ENCODE measurements at places on chromosomes 1 and 21.

DNA sequence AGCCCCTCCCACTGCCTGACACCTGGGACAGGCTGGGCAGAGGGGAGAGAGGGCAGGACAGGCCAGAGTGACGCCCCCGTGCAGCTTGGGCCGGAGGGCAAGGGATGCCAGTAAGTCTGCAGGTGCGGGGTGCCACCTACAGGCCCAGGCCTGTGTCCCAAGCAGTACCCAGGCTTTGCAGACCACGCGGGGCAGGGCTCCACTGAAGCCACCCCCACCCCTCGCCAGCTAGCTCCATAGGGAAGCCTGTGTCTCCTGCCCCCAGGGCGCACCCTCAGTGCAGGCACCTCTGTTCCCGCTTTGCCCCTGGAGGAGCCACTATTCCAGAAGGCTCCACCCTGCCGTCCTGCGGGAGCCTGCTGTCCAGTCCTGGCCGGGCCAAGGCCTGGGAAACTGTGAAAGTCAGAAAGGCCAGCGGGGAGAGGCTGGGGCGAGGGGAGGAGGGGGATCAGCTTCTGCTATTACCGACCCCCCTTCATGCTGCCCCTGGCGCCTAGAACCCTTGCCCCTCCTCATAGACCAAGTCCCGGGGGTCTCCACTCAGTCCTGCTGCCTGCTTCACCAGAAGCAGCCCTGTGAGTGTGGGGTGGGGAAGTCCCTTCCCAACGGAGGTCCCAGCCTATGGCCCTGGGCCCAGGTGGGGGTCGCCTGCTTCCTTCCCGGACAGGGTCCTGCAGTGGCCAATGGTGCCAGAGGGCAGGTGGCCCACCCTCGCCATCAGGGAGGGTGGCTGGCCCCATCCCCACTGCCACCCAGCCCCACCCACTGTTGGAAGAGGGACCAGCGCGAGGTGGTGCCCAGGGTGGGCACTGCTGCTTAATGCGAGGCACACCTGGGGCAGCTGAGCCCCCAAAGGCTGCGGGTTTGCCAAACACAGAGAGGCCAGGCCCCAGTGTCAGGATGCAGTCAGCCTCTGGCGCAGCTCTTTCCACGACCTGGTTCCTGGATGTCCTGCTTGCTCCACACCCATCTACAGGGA, 54.4 kb downstream of the KCNAB2 start:
- DNase-seq, result no peak

DNA sequence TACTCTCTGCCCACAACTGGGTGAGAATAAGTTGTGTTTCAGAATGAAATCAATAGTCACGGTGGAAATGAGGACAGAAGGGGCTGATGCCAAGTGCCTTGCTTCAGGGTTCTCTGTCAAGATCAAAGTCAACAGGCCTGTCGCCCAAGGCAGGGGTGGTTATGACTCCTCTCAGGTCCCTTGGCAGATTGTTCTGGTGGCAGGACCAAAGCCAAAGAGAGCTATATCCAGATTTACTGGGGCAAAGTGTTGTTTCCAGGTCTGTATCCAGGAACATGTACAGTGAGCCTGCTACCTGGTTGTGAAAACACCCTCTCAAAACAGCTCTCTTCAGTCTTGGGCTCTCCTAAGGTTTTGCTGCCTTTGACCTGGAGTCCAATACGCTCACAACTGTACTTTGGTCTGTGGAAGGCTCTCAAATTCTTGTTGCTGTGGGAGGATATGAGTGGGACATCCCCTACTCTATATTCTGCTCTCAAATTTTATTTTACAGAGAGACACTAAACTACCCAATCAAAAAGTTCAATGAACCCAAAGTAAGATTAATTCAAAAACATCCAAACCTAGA, 175.1 kb upstream of the ETV3 start:
- DNase-seq, result no peak

- DNase-seq, result no peak
Observed at GRCh38 chr1:198696211-198696610, 57.4 kb downstream of the PTPRC start.

GRCh38 chr21:41953831-41954653, at the start of gene C2CD2:
Gene C2CD2 (minus strand): TSS chr21:41954018. CDS start chr21:41953648, 370 bp downstream.
- peak; percentile 42 for DNase-seq

DNA sequence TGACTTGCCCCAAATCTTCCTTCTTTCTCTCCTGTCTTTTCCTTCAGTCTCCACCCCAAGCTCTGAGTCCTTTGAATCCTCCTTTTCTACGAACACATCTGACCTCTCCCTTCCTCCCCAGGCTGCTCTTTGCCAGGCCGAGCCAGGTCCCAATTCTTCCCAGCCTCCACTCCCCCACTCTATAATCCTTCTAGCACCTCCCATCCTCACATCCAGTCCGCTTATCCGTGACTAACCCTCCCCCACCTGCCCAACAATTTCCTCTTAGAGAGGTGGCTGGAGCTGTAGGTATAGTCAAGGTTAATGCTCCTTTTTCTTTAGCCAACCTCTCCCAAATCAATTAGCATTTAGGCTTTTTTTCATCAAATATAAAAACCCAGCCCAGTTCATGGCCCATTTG, 9.5 kb upstream of the HPDL start:
- DNase-seq, result no peak

DNA sequence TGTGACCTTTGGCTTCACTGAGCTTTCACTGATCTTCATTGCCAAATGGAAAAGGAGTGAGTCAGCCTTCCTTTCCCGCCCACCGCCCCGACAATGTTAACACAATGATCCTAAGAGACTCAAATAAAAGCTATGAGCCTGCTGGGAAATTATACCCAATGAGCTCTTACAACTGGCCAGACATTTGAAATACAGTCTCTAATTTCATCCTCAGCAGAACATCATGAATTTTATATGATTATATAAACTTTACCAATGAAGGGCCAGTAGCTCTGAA, 252.5 kb downstream of the SIPA1L2 start:
- peak; percentile 25 for DNase-seq

- no peak for DNase-seq
Observed at GRCh38 chr21:37085726-37086125, 12.7 kb downstream of the TTC3 start.

DNA sequence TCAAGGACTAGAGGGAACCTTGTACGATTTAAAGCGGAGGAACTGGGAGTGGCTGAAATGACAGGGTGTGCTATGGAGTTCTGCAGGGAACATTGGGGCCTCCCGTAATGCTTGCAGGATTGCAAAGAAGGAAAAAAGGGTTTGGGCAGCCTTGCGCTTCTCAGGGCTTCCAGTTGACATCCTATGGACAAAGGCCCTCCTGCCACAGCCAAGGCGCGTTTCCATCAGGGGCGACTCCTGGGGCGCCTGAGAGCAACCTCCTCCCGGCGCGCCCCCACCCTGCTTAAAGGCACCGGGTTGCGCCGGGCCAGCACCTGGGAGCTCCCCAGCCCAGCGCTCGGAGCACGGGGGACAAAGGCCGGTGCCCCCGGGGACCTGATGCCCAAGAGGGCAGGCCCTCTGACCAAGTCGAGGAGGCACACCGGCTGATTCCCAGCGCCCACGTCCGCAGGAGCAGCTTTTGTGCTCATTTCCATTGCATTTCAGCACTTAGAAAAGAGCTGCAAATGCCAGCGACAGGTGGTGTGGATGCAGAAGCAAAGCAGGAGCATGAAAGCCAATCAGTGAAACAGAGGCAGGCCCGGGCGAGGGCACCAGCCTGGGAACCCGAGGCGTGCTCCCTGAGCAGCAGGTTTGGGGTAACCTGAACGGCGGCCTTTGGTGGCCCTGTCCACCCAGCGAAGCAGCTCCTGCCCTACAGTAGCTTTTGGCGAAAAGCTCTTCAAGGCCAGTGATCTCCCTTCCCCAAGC, 17.6 kb upstream of the RNF187 start:
- no peak for DNase-seq

- DNase-seq, result peak; percentile 58
Observed at GRCh38 chr21:34933609-34934335, 115.3 kb downstream of the RUNX1 start.

- no peak for DNase-seq
Observed at GRCh38 chr1:151002051-151002450, 4.7 kb downstream of the MINDY1 start.

- no peak for DNase-seq
Observed at GRCh38 chr21:42564561-42564971, 50.9 kb downstream of the SLC37A1 start.

- DNase-seq, result no peak
Observed at GRCh38 chr1:177561436-177561835, 390.7 kb downstream of the BRINP2 start.

GRCh38 chr1:101261623-101262022, 24.8 kb downstream of the S1PR1 start:
- no peak for DNase-seq

- no peak for DNase-seq
Observed at GRCh38 chr1:116391185-116391584, 18.1 kb downstream of the ATP1A1 start.

GRCh38 chr1:228224198-228225164, 16.6 kb downstream of the OBSCN start:
- no peak for DNase-seq

DNA sequence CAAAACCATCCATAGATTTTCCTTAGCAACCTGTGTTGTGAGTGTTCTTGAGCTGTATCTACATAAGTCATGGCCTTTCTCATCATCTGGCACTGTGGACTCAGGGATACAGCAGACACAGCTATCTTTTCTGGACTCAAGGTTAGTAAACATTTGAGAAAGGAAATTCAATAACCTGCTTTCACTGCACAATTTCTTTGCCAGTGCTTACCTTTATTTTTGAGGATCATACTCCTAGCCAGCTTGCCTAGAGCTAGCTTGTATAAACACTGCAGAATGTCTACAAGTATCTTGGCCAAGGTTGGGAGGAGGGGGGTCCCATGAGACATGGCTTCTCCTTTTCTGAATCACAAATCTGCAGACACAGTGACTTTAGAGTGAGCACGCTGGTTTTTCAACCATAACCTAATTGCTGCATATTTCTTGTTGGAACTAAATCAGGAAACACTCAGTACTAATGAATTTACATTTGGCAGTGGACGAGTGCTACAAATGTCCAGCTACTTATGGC, 27.2 kb downstream of the ADAMTS5 start:
- no peak for DNase-seq

- no peak for DNase-seq
Observed at GRCh38 chr1:156347331-156347730, 9.0 kb downstream of the TSACC start.

DNA sequence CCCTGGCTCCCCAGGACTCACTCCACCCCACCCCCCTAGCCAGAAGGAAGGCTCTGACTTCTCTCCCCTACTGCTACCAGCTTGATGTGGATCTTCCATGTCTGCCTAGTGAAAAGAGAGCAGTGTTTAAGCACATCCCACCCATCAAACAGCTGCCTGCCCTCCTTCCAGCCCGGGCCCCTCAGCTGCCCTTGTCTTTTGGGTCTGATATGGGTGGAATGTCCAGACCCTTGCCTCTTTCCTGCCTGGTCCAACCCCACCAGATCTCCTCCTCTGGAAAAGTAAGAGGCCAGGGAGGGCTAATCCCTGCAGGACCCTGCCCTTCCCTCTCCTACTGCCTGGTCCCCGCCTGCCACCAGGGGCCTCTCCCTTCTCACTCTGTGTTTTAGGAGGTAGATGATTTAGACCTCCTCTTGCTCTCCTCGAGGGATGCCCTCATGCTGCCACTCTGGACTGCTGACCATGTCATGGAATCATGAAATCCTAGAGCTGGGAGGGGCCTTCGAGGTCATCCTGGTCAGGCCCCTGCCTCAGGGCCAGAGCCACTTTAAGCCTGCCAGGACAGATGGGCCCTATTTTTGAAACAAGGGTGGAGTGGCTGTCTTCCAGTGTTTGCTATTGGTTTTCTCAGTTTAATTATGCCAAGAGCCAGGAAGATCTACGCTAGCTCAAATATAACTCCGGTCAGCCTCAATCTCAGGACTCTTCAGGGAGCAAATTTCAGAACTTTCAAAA, 15.8 kb upstream of the HSPG2 start:
- no peak for DNase-seq

GRCh38 chr1:29709704-29710280, 473.5 kb downstream of the PTPRU start:
- peak; percentile 27 for DNase-seq

- DNase-seq, result no peak
Observed at GRCh38 chr1:239600588-239600987, 214.2 kb downstream of the CHRM3 start.

- DNase-seq, result no peak
Observed at GRCh38 chr1:99496067-99496466, 149.8 kb upstream of the PALMD start.

- DNase-seq, result no peak
Observed at GRCh38 chr1:13763991-13764390, 64.0 kb downstream of the PRDM2 start.

GRCh38 chr1:197908716-197909220, 6.3 kb downstream of the C1orf53 start:
- no peak for DNase-seq

DNA sequence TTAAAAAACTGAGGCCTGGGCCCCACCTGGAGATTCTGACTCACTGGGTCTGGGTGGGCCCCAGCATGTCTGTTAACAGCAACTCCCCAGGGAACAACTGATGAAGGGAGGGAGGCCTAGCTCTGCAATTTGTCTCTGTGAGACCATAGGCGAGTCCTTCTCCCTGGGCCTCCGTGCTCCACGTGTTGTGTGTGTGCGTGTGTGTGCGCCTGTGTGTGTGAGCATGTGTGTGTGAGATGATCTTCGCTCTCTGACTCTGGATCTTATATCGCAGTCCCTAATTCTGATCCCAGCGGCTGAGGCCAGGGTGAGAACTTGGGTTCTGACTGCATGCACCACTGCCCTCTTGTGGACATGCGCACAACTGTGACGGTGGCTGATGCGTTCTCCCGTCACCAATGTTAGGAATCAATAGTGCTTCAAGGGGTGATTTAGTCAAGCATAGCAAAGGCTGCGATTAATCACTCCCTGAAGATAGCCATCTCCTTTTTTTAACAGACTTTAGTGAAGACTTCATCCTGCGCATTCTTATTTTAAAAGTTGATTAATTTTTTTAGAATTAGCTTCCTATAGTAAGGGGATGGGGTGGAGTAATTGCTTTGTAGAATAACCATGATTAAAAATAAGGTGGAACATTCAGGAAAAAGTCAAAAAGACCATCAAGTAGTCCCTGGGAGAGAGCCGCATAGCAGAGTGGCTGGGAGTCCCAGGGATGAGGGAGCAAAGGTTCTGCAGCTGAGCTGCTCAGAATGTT, 62.4 kb upstream of the USP24 start:
- peak; percentile 91 for DNase-seq

DNA sequence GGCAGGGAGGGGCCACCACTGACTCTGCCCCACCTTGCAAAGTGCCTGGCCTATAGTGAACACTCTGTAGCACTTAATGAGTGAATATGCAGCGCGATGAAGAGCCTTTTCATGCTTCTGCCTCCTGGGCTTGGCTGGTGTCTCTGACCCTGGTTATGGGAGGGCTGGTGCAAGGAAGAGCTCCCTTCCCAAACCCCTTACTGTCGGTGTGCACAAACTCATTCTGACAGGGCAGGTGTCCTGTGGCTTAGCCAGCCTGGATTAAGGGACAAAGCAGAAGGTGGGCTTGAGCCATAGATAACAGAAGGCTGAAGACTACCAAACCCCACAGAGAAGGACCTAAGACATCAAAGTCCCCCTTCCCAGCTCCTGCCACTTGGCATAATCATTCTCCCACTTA, 2.0 kb upstream of the NCMAP start:
- DNase-seq, result no peak

All from activated T-cell treated with anti-CD3 and anti-CD28 coated beads, Interleukin-2, amount 50 U/mL, for 48 hours (primary cell).